ENCODE measurements at places on chromosomes 3 and 15.

DNA sequence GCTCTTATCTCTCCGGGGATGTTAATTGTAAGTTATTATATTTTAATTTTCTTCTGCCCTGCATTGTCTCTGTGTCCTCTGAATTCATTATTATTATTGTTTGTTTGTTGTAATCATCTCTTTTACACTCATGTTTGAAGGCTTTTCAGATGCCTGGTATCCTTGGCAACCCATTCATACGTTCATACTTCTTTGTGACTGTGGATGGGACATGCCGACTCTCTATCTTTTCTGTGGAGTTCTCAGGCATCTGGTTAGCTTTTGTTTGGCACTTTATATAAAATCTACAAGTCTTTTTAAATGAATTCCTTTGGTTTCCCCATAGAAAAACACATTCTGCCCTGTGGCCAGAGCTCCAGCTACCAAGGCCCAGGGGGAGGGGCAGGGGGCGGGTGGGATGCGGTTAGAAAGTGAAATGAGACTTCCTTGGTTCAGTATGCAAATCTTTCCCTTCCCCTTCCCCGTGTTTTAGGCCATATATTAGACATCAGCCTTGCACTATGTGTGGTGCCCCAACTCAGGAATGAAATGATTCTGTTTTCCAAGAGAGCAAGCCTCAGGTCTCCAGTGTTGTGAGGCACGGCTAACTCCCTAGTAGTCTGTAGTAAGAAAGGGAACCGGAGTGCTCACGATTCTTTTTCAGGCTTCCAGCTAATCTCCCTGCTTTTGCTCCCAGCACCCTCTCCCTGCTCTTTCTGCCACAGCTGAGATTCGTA is 79.2 kb downstream of the SST start:
- no peak for DNase-seq

DNA sequence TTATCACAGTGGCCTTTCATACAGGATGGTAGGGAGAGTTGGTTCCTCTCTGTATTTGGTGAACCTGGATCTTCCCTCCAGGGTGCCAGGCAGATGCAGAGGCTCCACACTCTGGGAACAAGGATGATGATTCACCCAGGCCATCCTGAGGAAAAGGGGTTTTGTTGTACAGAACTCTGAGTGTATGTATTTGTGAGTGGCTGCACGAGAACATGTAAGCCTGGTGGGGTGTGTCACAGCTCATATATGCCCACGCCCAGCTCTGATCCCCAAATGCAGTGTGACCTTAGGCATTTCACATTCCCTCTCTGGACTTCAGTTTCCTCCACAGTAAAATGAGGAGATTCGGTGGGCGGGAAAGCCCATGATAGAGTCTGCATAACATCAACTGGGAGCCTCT is 11.6 kb upstream of the CILP start:
- DNase-seq: no peak

GRCh38 chr3:138063416-138063815 is 52.0 kb downstream of the DZIP1L start:
- no peak for DNase-seq

DNA sequence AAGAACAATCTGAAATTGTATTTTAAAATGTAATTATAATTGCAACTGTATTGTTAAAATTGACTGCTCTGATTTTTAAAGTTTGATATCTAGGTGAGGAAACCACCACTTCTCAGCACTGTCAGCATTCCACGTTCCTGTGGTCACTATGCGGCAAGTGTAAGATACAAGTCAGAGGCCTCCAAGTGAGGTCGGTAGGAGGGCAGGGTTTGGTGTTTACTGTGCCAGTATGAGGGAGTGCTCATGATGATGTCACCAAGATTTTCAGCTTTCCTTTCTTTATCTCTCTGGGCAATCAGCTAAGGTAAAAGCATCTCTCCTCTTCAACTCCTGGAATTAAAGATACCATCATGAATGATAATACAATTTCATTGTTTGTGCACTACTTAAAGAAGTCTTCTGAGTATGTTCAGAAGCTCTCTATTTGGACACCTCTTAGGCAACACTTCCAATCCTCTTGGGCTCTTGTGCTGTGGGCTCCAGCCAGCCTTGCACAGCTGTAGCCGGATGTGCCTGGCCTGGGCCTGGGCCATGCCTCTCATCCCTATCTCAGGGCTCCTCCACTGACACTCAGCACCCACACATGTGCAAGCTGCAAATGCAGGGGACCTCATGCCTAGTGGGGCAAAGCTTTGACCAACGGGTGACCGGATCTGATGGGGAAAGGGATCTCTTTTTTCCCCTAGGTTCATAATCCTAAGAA is 42.9 kb downstream of the CCR3 start:
- peak; percentile 21 for DNase-seq

DNA sequence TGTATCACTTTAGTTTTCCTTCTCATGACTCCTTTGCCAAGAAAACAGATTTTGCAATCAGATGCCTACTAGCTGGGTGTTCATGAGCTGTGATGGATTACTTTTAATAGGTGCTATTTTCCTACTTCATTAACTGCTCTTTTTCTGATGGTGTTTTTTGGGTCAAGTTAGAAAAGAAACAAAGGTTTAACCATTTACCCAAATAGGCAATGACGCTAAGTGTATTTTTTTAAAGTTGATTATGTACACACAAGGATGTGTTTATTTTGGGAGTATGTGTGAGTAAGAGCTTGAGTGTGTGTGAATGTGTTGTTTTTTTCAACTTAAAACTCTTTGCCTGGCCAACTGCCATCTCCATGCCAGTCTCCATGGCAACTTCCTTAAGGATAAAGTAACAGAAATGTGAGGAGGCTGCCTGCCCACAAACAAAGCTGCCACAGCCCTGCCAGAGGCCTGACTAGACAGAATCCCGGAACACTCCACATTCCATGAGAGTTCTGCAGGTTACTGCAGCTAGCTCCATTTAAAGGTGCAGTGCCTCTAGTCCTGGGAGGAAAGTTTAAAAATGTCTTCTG is 215.6 kb upstream of the RBMS3 start:
- DNase-seq: peak; percentile 82

GRCh38 chr3:42235532-42235931 is 30.5 kb downstream of the CCK start:
- DNase-seq: no peak

- DNase-seq: no peak
These were observed 39.6 kb downstream of the ACAP2 start for GRCh38 chr3:195403244-195403643.

DNA sequence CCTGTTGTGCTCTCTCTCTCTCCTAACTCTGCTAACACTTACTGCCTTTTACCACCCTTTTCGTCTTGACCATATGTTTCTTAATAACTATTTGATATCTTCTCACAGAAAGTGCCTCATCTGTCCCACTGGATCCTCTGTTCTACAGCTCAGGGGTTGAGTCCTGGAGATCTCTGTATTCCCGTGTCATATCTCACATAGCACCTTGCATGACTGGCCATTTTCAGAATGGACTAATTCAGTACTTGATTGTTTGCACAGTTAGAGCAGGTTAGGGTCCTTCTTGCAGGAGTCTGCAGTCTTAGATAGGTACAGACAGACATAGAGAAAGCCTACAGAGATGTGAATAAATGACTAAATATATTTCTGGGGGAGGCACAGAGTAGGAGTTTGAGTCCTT is 20.9 kb downstream of the HACD3 start:
- DNase-seq: no peak

DNA sequence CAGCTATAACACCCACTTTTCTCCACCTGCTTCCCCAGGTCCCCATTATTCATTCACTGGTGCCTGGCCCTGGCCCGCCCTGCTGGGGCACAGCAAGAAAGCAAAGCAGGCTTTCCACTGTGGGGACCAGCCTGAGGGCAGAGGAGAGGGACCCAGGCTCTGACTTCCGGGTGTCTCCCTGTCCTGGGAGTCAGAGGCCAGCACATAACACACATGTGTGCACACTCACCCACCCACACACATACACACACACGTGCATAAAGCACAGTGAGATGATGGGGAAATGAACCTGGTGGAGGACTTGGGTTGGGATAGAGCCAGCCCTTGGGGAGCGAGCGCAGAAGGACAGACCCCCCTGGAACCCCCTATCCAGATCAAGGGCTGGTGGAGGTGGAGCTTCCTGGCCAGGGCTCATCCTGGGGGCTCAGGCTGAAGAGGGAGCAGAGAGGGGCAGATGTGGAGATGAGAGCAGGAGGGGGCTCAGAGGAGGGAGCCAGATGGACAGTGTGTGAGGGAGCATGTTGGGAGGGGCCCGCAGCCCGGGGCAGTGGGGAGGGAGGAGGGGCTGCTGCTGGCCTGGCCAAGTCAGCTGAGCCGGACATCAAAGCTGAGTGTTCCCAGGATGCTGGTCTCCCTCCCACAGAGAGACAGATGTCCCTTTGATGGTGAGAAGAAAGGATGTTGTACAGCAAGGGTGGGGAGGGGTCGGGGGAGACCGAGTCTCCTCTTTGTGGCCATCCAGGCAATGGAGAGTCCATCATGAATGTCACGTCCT is 78.2 kb downstream of the LINGO1 start:
- peak; percentile 23 for DNase-seq

DNA sequence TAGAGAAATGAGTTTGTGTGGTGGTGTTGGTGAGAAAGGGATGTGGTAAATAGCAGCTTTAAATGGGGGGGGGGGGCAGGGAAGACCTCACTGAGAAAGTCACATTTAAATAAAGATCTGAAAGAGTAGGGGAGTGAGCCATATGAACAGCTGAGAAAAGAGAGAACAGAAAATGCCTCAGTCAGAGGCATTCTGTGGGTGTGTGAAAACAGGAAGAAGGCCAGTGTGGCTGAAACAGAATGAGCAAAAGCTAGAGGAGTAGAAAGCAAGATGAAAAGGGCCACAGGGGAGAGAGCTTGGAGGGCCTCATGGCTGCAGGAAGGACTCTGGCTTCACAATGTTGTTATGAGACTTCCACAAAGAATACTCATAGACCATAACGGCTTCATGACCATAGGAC is 783.3 kb downstream of the ZPLD1 start:
- DNase-seq: no peak

DNA sequence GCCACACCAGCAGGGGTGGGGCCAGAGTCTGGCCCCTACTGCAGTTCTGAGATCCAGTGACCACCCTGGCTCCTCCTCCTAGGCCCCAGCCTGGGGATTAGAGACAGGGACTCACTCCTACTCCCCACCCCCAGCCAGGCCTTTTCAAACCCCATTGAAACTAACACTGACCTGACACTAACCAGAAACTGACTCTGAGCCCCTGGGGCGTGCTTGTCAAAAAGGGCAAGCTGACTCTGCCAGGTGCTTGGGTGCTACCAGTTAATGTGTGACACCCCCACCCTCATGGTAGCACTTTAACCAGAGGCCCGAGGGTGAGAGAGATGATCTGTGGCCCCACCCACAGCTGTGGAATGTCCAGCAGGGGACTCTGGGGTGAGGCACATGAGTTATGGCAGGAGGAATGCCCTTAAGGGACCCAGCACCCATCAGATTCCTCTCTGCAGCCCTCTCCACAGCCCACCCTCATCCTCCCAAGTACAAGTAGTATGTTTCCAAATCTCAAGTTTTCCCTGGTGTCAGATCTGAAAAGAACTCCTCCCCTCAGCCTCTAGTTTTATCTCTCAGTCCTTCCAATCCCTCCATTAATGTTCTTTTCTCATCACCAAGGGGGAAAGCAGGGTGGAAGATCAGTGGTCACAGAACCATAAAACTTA is 1.4 kb downstream of the PTH1R start:
- DNase-seq: peak; percentile 16

DNA sequence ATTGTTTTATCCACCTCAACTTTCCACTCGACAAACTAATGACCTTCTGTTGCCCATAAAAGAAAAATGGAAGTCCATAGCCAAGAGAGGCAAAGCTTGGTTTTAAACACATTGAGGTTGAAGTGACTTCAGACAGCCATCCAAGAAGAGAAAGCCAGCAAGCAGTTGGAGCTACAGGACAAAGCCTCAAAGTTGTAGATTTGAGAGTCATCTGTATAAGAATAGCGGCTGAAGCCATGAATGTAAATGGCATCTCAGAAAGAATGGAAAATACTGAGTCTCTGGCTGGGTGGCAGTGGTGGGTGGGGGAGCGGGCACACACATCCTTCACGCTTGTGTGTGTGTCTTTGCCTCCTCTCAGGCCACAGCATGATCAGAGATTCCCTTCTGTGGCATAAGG is 124.1 kb upstream of the CHRM5 start:
- DNase-seq: no peak

DNA sequence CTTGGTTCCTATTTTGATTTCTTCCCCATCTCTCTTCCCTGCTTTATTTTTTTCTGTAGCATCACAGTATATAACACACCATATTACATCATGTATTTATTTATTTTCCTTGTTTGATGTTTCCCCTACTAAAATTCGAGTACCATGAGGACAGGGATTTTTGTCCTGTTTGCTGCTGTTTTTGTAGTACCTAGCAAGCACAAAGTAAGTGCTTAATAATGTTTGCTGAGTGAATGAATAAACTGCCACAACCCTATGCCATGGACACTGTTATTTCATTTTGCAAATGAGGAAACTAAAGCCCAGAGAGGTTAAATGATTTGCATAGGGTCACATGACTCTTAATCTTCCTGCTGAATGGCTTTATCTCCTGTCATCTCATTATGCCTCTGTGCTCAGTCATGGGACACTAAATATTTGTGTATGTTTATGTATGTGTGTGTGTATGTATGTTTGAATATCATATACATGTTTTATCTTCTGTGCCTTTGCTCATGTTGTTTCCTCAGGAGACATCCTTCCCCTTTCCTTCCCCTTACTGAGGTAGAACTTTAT is 26.1 kb upstream of the MGA start:
- DNase-seq: no peak

DNA sequence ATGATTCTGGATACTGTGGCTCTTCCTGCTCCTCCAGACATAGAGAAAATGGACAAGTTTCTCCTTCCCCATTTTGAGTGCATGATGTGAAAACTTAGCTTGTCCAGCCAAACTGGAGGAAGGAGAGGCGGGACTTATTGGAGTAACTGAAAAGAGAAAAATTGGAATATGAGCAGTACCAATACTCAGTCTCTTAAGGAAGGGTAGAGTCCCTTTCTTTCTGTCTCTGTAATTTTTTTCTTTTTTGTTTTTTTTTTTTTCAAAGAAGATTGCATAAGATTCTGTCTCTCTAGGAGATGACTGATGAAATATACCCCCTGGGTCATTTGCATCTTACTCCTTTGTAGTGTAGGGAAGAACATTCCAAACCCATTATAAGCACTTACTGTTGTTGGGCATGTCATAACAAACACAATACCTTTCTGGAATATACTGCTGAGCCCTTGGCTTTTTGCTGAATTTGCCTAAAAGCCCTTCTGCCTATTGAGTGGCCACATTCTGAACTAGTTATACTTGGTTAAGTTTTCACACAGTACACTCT is 498.1 kb upstream of the TPRG1 start:
- no peak for DNase-seq

Data from right cardiac atrium (tissue), 5 donors.